ENCODE measurements at places on chromosomes 6 and 20. TPM values are rescaled to one million over a fixed set of nuclear protein-coding genes. Genes with fewer than 3 reads are reported as not detected.

DNA sequence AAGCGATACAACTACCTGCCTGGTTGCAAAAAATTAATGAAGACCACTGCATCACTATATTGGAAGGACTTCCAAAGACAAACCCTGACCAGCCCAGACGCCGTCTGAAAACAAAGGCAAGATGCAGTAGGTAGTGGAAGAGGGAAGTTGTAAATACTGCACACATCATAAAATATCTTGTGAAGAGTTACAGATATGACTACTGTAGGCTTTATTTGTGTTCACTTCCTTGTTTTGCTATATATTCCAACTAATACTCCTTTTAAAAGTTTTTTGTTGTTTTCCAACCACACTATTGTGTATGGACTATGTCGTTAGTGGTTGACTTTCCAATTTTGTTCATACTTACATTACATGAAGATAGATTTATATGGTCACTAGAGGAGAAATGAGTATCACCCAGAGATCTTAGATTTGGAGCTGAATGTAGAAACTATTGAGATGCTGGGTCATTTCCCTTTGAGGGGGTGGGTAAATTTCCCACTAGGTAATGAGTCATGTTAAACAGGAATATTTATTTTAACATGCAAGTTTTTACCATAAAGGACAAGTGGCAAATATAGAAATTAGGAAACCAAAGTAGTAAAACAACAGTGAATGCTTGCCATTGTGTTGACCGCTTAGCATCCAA, 16.6 kb upstream of the TXLNB start:
- peaks cover 17% of the 10 kb centered on the region for H3K4me1 ChIP-seq
- H3K27me3 ChIP-seq, result no peaks in the 10 kb centered on the region
- H3K4me3 ChIP-seq, result no peak overlapping the region
- H3K36me3 ChIP-seq, result no peaks in the 10 kb centered on the region
- H3K27ac ChIP-seq, result no peak overlapping the region

GRCh38 chr6:35668096-35668495, 20.6 kb downstream of the FKBP5 start:
- peaks cover 74% of the 10 kb centered on the region for H3K4me1 ChIP-seq
- no peaks in the 10 kb centered on the region for H3K36me3 ChIP-seq
- H3K27ac ChIP-seq, result peak overlapping the region; percentile 69
- no peak overlapping the region for H3K4me3 ChIP-seq

- no peaks in the 10 kb centered on the region for H3K27me3 ChIP-seq
- DNase-seq, result peak; percentile 76
- peak overlapping the region; percentile 53 for H3K27ac ChIP-seq
- no peak overlapping the region for H3K4me3 ChIP-seq
- H3K36me3 ChIP-seq, result peaks cover 35% of the 10 kb centered on the region
- peaks cover 3% of the 10 kb centered on the region for H3K4me1 ChIP-seq
Observed at GRCh38 chr6:111565326-111566221, 40.1 kb downstream of the TRAF3IP2 start.

DNA sequence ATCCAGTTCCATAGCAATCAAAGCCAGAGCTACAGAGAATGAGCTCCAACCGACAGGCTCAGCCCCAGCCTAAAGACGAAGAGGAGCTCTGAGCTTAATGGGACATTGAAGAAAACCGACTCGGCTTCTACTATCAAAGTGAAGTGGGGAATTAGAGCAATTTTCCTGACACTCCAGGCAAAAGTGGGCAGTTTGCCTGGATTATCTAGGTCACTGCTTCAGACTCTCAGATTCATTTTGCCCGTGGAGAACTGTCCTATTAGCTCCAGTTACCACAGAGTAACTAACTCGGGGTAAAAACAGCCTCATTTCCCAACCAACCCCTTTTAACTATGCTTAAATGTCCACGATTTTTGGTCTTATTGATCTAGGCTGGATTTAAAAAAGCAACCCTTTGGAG, 592.1 kb upstream of the NRSN1 start:
- no peaks in the 10 kb centered on the region for H3K36me3 ChIP-seq
- H3K27ac ChIP-seq, result no peak overlapping the region
- H3K27me3 ChIP-seq, result no peaks in the 10 kb centered on the region
- H3K4me1 ChIP-seq, result no peaks in the 10 kb centered on the region
- DNase-seq, result no peak

Gene PLCG1
- total RNA-seq, result 48.6 TPM

Gene COL11A2
- total RNA-seq, result 1.0 TPM

Gene PEDS1
- total RNA-seq, result 14.5 TPM

Gene CLDN20
- not detected for total RNA-seq
